Gastroesophageal sphincter (tissue), 4 donors: ENCODE measurements at places on chromosomes 3 and 15. TPM values are rescaled to one million over a fixed set of nuclear protein-coding genes. Genes with fewer than 3 reads are reported as not detected.

DNA sequence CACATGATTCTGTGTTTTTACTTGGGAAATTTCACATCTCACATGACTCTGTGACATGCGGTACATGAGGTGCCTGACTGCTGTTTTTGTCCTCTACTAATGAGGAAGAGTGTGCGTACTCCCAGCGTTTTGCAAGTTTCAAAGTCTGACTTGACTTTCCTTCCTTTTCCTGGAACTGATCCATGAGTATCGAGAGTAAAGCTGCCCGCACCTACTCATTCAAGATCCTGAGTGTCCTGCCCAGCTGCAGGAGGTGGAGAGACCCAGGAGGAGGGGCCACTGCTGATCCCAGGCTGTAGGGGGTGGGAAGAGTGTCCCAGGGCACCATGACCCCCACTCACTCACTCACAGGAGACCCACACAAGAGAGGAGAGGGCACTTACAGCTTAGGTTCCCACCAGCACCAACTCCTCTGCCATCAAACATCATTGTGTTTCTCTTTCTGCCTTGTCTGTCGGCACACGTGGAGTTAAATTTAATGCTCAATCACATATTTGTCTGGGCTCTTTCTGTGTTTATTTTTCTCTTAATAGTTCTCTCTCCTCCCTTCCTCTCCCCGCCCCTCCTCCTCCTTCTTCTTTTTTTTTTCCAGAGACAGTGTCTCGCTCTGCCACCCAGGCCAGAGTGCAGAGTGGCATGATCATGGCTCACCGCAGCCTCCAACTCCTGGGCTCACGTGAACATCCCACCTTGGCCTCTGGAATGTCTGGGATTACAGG is 1.4 kb downstream of the CCR5AS start:
- ATAC-seq, result peak; percentile 64
- H3K27me3 ChIP-seq, result peaks cover 18% of the 10 kb centered on the region
- peak overlapping the region; percentile 58 for H3K27ac ChIP-seq
- no peaks in the 10 kb centered on the region for H3K36me3 ChIP-seq

- no peak overlapping the region for H3K27ac ChIP-seq
- H3K4me3 ChIP-seq, result no peak overlapping the region
- H3K36me3 ChIP-seq, result no peaks in the 10 kb centered on the region
- no peak for ATAC-seq
- peaks cover 4% of the 10 kb centered on the region for H3K4me1 ChIP-seq
Measured at GRCh38 chr15:70042553-70043214, 55.0 kb downstream of the TLE3 start.

DNA sequence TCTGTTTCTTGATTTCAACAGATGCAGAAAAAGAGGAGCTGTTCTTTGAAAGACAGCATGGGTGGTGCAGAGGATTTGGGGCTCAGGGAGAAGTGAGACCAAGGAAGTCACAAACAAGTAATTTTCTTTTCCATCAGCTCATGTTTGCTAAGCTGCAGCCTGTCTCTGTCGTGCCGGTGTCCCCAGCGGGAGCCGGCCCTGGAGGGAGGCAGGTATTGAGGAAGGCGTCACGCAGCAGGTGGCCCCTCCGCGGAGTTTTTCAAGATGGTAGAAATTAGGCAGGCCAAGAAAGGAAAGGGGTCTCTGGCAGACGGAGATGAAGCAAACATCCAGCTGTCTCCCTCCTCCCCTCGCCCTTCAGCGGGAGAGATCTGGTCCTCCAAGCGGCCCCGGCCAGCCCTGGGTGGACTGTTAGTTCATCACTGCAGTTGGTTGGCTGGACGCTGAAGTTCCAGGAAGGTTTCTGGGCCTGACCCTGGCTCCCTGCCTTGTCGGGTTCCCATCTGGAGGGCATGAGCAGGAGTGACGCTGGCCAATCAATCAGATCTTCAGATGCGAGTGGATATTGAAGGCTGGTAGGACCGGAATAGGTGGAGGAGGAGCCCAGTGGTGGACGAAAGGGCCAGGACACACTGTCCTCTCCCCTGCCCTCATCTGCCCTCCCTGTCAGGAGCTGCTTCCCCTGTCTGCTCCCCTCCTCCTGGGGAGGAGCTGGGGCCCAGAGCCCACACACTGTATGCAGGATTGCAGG is 27.7 kb upstream of the MUC4 start:
- peaks cover 19% of the 10 kb centered on the region for H3K27me3 ChIP-seq
- H3K36me3 ChIP-seq, result no peaks in the 10 kb centered on the region
- no peak overlapping the region for H3K4me3 ChIP-seq
- no peaks in the 10 kb centered on the region for H3K4me1 ChIP-seq

DNA sequence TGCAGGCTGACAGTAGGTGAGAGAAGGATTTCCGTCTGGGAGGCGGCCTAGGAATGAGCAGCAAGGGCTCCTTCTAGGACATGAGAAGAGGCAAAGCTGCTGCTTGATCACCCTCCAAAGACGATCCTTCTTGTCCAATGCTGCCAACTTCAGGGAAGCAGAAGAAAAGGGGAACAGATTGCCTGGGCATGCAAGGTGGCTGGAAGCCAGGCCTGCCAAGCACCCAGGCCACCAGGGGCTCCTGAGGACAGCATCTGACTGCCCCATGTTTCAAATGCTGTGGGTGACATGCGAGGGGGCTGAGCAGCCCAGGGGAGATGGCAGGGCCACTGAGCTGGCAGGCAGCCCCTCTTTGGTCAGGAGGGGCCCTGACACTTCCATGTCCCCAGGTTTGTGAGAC is 3.3 kb upstream of the GRIP2 start:
- no peaks in the 10 kb centered on the region for H3K4me1 ChIP-seq
- peaks cover 25% of the 10 kb centered on the region for H3K27me3 ChIP-seq
- H3K36me3 ChIP-seq, result no peaks in the 10 kb centered on the region
- no peak overlapping the region for H3K4me3 ChIP-seq
- H3K27ac ChIP-seq, result no peak overlapping the region
- ATAC-seq, result no peak

DNA sequence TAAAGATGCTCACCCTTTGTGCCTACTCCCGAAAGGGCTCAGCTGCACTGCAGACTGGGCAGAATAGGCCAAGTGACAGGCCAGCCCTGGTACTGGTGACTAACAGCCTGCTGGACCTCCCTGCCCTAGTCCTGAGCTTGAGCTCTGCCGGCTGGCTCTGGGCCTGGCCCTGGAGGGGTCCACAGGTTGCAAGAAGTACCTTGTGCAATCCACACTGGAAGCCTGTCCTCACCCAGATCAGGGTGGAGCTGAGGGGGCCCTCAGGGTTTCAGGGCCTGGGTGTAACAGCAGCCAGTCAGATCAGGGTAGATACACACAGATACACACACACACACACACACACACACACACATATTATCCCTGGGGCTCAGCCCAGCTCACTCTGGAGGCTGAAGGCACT is 27.3 kb upstream of the PLA2G4D start:
- peaks cover 11% of the 10 kb centered on the region for H3K27me3 ChIP-seq
- H3K36me3 ChIP-seq, result no peaks in the 10 kb centered on the region
- ATAC-seq, result no peak
- H3K27ac ChIP-seq, result no peak overlapping the region

DNA sequence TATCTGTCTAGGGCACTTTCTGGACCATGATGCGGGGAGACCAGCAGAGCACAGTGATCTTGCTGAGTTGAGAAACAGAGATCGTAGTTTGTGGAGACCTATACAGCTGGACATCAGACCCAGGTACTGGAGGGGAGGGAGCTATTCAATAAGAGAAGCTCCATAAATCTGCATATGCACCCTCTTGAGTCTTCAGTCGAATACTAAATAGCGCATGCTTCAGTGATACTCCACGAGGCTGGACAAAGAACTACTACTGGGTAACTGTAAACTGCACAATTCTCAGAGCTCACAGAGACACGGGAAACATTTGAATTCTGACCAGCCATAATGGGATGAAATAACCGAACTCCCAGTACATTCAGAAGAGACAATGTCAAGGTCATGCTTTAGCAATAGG is 49.7 kb downstream of the MINAR1 start:
- no peaks in the 10 kb centered on the region for H3K27me3 ChIP-seq
- no peaks in the 10 kb centered on the region for H3K36me3 ChIP-seq
- ATAC-seq, result no peak
- no peaks in the 10 kb centered on the region for H3K4me1 ChIP-seq
- H3K4me3 ChIP-seq, result no peak overlapping the region

DNA sequence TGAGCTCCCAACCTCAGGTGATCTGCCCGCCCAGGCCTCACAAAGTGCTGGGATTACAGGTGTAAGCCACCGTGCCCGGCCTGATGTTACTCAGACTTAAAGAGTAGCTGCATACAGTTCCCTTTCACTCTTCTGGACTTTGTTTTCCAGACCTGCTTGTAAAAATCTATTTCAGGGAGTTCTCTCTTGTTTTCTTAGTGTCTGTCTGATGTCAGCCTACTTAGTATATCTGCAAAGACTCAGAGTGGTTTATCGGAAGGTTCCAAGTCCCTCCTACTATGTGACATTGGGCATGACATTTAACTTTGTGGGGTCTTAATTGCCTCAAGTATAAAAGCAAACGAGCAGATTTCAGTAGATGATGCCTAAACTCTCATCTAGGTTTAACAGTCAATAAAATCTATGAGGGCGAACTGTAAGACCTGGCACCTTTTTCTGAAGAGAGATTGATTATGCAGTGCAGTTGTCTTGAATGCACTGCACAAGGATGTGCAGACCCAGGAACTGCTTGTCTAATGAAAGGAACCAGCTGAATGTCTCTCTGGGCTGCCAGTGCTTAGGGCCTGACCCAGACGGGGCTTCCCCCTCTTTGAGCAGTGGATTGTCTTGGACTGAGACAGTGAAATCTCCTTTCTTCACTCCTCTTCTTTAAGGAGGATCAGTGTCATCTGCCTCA is 301.4 kb downstream of the PTPRG start:
- no peak for ATAC-seq
- no peaks in the 10 kb centered on the region for H3K36me3 ChIP-seq
- no peak overlapping the region for H3K4me3 ChIP-seq

GRCh38 chr15:79765081-79765480 is 131.7 kb downstream of the MTHFS start:
- H3K4me3 ChIP-seq, result no peak overlapping the region
- ATAC-seq, result no peak
- no peaks in the 10 kb centered on the region for H3K4me1 ChIP-seq
- H3K27me3 ChIP-seq, result no peaks in the 10 kb centered on the region

- H3K27ac ChIP-seq, result no peak overlapping the region
- H3K36me3 ChIP-seq, result peaks cover 100% of the 10 kb centered on the region
- H3K4me1 ChIP-seq, result no peaks in the 10 kb centered on the region
- H3K27me3 ChIP-seq, result no peaks in the 10 kb centered on the region
- no peak for ATAC-seq
Measured at GRCh38 chr3:45931496-45931895, 11.8 kb upstream of the CXCR6 start.

DNA sequence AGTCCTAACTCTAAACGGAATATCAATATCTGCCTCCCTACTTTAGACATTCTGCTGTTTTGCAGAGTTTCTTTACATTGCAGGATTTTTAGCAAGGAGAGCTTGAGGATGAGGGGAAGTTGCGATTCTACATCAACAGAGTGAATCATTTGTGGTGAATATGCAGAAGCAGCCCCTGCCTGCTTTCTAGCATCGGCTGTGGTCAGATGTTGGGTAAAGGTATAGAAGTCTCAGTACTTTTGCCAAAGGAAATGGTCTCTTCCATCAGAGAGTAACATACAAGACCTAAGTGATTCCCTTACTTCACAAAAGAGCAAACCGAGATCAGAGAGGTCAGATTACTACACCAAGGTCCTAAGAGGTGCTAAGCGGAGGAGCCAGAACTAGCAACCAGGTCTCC is 15.2 kb downstream of the ST3GAL6 start:
- H3K27me3 ChIP-seq, result no peaks in the 10 kb centered on the region
- ATAC-seq, result peak; percentile 23
- no peak overlapping the region for H3K4me3 ChIP-seq
- no peaks in the 10 kb centered on the region for H3K36me3 ChIP-seq
- no peaks in the 10 kb centered on the region for H3K4me1 ChIP-seq

DNA sequence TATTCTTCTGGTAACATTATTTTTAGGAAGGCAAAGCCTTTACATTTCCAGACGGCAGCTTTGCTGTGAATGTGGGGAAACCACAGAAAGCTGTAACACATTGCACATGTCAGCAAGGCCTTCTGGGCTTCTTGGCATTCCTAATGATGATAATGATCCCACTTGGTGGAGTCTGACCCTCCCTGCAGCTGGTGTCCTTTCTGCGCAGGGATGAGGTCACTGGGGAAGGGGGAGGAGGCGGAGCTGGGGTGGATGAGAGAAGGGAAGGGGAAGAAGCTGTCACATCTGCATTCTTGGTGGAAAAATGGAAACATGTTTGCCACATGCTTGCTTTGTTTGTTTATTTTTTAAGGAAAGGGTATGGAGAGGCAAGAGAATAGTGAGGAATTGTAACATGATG is 68.6 kb downstream of the FILIP1L start:
- no peaks in the 10 kb centered on the region for H3K27me3 ChIP-seq
- H3K27ac ChIP-seq, result peak overlapping the region; percentile 94
- no peaks in the 10 kb centered on the region for H3K36me3 ChIP-seq

DNA sequence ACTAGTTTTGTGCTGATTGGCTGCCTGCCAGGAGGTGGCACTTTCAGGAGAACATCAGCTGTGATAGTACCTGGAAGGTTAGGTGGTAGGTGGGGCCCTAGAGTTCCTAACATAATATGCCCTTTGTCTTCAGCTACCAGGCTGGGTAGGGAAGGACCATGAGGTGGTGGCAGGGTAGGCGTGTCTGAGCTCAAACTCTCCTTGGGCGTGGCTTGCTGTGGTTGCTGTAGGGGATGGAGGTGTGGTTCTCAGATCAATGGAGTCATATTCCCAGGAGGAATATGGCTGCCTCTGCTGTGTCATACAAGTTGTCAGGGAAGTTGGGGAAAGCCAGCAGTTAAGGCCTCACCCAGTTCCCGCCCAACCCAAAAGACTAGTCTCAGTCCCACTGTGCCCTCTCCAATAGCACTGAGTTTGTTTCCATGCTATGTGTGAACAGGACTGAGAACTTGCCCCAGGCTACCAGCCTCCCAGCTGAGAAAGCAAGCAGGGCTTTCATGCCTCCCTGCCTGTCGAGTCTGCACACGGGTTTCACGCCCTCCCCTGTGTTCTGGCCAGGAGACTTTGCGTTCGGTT is 107.7 kb downstream of the CHCHD4 start:
- no peak overlapping the region for H3K4me3 ChIP-seq
- ATAC-seq, result no peak
- no peaks in the 10 kb centered on the region for H3K4me1 ChIP-seq
- no peak overlapping the region for H3K27ac ChIP-seq
- H3K27me3 ChIP-seq, result no peaks in the 10 kb centered on the region
- H3K36me3 ChIP-seq, result no peaks in the 10 kb centered on the region

DNA sequence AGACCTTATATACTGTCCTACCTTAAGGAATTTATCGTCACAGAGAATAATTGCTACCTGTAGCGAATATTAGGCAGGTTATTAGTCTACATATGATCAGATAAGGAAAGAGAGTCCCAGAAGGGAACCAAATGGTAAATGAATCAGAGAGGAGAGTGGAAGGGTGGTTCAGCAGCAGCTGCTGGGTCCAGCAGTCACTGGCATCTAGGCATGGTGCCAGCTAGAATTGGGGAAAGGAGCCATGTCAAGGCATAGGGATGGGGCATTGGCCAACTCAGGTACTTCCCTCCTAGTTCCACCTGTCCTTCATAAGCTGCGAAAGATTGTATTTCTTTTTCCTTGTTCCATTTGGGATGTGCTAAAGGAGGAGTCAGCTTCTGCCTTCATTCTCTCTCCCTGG is 23.4 kb downstream of the HACD3 start:
- H3K27ac ChIP-seq, result no peak overlapping the region
- no peak overlapping the region for H3K4me3 ChIP-seq
- H3K36me3 ChIP-seq, result no peaks in the 10 kb centered on the region
- no peaks in the 10 kb centered on the region for H3K27me3 ChIP-seq
- no peak for ATAC-seq

The CORO2B gene
- 3.2 TPM for total RNA-seq

The ACAN gene
- total RNA-seq, result 0.04 TPM

The RBMS3 gene
- total RNA-seq, result 72.3 TPM

The C3orf52 gene
- 2.3 TPM for total RNA-seq

The C3orf85 gene
- total RNA-seq, result not detected

The PDCD7 gene
- 70.7 TPM for total RNA-seq

The P4HTM gene
- total RNA-seq, result 32.7 TPM

The FBXW12 gene
- total RNA-seq, result not detected

The MON1A gene
- total RNA-seq, result 21.8 TPM
